Dermis microvascular lymphatic vessel endothelial cell (primary cell): ENCODE measurements at places on chromosomes 4 and X. TPM values are rescaled to one million over a fixed set of nuclear protein-coding genes. Genes with fewer than 3 reads are reported as not detected.

Gene HELT
- not detected in 2 replicates for total RNA-seq

Gene FHIP1A
- 0.39 and 0.76 TPM in 2 replicates for total RNA-seq

Gene SGMS2
- total RNA-seq = 44.8 and 53.0 TPM in 2 replicates

Gene ARX
- total RNA-seq = not detected in 2 replicates

Gene NR3C2
- total RNA-seq = 6.0 and 8.5 TPM in 2 replicates

Gene TNMD
- not detected in 2 replicates for total RNA-seq
